NCI-H2029 (cell line): ENCODE measurements at places on chromosomes 1 and 21.

GRCh38 chr1:222653178-222653827, 35.4 kb downstream of the MIA3 start:
- no peak for DNase-seq

DNA sequence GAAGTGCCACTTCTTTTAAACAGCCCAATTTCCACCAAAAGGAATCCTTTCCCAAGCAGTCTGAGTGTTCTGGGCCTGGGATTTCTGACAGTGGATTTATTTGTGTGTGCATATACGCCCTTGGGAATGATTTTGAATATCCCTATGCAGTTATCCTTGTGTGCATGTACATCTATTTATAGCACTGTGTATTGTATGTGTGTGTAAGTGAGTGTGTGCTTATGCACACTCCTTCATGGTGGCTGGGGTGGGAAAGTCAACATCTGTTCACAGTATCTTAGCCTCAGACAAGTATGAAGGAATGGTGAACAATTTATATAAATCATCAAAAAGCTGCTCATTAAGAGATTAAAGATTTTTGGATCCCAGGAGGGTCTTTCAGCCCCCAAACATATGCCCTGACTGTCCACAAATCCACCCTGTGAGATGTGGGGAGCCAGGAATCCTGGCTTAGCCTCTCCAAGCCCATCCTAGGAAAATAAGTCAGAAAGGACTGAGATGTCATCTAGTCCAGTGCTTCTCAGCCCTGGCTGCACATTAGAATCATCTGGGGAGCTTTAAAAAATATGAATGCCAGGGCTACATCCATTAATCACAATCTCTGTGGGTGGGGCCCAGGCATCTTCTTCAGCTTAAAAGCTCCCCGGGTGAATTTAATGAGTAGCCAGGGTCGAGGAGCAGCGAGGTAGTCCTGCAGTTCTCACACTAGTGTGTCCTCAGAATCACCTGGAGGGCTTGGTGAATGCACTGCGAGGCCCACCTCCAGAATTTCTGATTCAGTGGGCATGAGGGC, 101.4 kb downstream of the PLXNA2 start:
- DNase-seq, result no peak

DNA sequence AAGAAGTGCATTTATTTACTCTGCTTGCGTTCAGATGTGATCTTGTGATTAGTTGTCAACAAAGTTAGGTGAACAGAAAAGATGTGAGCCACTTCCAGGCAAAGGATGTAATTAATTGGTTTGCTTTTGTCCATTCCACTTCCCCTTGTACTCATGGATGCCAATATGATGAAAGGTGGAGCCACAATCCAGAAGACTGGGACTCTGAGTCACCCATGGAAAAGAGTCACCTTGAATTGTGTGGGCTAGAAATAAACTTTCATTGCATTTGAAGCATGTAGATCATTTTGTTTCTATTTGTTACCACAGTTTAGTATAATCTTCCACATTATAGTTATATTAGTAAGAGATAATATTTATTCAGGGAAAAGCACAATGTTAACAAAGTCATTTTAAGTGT, 684.2 kb downstream of the LTN1 start:
- DNase-seq, result no peak

GRCh38 chr1:35573198-35574124, at the start of gene TFAP2E:
TSS of gene TFAP2E (plus strand) at chr1:35573314. CDS start at chr1:35573578, 264 bp downstream.
- DNase-seq, result peak; percentile 12

GRCh38 chr1:44970317-44970716, 16.1 kb downstream of the EIF2B3 start:
- no peak for DNase-seq
